ENCODE measurements at places on chromosomes 2 and 18.

DNA sequence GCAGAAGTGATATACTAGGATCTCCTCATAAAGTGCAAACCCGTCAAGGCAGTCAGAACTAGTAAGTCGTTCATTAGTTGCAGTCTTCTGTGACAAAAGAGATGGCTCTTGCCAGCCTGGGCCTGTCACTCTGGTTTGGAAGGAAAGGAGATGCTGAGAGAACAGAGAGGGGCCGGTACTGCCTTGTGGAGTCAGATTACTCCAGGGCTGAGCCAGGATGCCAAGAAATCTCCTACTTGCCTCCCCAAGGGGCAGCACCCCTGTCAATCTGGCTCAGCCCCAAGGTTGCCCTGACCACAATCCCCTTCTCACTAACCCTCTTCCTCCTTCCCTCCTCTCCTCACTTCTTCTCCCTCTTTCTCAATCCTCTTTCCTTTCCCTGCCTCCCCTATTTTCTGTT is 62.9 kb upstream of the ASPRV1 start:
- peak; percentile 38 for DNase-seq

DNA sequence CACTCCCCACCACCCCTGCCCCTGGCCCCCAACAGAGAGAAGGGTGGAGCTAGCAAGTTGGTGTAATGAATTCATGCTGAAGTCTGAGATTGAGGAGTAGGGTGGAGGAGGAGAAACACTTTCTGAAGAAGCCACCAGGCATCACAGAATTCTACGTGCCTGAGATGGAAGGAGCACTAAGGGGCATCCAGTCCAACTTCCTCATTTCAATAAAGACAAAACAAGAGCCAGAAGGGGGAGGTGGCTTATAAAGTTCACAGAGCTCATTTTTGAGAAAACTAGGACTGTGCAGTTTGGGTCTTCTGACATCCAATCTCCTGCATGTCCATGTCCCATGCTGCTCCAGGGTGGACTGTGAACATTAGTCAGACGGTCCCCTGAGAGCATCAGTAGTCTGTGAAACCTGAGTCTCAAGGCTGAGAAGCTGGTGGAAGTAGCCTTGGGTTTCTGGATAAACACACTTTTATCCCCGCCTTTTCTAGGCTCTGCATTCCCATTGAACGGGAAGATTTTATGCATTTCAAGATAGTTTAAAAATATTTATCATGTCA is 77.7 kb downstream of the TRIM43 start:
- DNase-seq: peak; percentile 60

- DNase-seq: no peak
Observed at GRCh38 chr2:120968307-120969015, 232.8 kb downstream of the GLI2 start.

- no peak for DNase-seq
Observed at GRCh38 chr2:101476605-101477208, 1.8 kb upstream of the RFX8 start.

- no peak for DNase-seq
Observed at GRCh38 chr2:106129150-106129549, 65.0 kb downstream of the UXS1 start.

GRCh38 chr2:1837458-1837857 is 93.1 kb upstream of the PXDN start:
- DNase-seq: no peak

GRCh38 chr2:203407496-203407895 is 79.3 kb downstream of the ABI2 start:
- no peak for DNase-seq

DNA sequence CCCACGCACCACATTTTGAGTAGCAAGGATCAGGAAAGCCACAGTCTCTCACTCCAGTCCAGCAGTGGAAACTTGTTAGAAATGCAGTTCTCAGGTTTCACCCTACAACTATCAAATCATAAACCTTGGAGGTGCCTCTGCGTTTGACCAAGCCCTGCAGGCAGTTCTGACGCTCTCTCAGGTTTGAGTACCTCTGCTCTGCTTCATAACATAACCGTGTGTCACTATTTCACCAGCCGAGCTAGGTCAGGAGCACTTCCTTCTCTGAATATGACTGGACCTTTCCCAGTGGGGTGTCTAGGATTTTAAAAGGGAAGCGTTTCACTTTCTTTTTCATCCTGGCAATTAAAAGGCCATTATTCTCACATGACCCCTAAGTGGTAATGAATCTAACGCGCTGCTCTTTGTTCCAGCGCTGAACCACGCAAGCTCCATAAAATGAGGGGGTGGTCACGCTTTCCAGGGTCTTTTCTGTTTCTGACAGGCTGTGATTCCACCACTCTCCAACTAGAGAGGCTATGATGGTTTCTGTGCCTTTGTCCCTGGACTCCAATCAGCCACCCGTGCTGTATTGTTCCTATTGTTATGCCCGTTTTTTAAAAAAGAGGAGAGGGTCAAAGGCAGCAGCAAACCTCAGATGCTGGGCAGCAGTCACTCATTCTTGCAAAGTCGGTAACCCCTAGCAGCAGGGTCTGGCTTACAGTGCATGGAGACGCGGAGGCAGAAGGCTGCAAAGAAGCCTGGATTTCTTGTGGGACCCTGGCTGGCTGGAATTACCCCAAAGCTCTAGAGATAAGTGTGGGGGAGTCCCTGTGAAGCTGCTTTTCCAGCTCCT is 75.2 kb upstream of the CTNNA2 start:
- DNase-seq: no peak

DNA sequence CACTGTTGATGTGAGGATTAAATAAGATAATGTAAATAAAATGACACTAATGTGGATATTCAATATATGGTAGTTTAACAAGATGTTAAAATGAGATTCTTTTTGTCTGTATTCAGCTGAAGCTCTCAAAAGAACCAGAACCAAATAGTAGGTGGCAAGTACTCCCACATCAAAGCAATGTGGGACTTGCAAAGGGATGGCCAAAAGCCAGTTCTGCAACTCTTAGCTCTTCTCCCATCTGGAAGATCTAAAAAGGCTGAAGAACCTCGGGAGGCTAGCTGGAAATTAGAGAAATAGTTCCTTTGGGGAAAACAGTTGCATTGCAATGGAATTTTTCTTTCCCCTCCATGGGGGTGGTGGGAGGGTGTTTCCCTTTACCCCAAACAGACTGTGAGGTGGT is 48.7 kb downstream of the FBXO48 start:
- DNase-seq: no peak

DNA sequence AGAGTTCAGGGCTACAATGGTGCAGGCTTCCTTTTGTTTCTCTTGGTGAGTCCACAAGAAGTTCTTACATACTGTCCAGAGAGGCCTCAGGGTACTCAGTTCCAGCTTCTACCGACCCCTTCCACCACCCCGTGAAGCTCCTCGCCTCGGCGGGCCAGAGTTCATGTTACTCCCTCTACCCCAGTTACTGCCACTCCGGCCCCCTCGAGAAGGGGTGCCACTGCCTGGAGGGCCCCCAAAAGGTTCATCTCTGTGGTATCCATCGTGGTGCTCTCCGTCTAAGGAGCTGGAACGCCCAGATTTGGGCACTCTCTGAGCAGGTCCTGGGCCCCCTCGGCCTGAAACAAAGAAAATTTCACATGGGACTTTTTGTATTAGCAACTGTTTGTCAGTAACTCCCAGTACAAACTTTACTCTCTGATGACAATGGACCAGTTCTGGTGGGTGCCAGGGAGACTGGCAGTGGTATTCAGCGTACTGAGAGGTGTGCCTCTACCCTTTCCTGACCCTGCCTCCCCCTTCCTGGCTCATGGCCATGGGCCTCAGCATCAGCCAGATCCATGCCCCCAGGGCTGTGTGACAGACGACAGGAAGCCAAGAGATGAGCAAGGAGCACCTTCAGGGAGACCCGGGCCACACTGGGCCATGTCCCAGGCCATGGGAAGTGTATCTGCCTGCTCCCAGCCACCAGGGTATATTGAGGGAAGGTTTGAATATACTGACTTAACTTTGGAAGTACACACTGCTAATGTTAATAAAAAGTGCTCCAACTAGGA is 5.1 kb downstream of the SFT2D3 start:
- DNase-seq: no peak

DNA sequence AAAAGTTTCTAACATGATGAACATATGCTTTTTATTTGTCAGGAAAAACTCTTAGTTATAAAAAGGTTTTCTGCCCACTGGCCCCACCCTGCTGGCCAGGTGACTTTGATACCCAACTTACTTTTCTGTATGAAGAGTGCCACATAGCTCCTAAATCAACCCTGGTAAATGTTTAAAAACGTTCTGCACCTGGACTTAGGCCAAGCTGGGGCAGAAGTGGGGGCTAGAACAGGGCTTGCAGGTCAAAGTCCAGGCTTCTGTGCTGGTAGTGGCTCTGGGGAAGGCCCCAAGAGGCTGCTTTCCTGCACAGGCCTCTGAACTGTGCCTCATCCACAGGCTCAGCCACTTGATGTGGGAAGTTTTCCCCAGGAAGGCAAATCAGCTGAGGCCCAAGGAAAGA is 171.7 kb downstream of the ANKRD30B start:
- DNase-seq: no peak

DNA sequence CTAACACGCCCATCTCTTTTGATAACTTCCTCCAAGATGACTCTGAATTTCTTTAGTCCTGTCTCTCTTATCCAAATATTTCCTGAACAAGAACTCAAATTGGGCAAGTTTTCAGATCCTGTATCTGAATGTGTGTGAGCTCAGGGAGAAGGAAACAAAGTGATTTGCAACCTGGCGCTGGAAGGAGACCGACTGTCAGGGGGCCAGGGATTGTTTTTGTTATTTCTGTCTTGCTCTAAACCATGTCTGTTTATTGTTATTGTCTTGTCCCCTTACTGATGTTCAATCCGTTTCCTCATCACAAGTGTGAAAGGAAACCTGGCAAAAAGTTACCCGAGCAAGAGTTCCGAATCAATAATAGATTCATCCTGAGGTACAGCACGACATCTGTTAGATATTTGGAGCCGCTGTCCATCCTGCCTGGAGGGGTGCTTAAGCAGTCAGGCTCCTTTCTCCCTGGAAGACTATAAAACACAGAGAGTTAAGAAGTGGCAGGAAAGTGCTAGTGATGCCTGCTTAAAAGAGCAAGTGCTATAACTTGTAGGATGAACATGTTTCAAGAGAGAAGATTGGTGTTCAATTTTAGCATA is 132.5 kb upstream of the OSR1 start:
- DNase-seq: no peak

GRCh38 chr2:43634604-43635306 is 2.3 kb upstream of the PLEKHH2 start:
- DNase-seq: no peak

- DNase-seq: no peak
Observed at GRCh38 chr18:4639628-4640310, 184.7 kb upstream of the DLGAP1 start.

- DNase-seq: no peak
Observed at GRCh38 chr2:9318461-9319337, 104.6 kb downstream of the ITGB1BP1 start.

DNA sequence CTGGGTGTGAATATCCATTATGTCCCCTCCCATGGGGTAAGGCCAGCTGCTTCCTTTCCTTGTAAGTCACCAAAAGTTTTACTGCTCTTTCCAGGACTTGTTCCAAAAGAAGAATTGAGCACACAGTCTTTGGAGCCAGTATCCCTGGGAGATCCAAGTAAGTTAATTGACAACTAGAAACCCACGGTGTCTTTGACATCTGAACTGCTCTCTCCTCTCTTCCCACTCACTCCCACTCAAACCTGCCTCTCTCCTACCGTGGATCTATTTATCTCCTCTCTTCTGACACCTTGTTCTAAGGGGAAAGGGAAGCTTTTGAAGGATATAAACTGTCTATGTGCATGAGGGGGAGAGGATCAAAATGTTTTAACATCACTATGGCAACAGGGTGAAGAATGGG is 86.7 kb downstream of the VIT start:
- no peak for DNase-seq

GRCh38 chr18:64220941-64221340 is 72.1 kb upstream of the LINC00305 start:
- DNase-seq: no peak

- DNase-seq: no peak
Observed at GRCh38 chr2:23494286-23494685, 109.3 kb downstream of the KLHL29 start.

DNA sequence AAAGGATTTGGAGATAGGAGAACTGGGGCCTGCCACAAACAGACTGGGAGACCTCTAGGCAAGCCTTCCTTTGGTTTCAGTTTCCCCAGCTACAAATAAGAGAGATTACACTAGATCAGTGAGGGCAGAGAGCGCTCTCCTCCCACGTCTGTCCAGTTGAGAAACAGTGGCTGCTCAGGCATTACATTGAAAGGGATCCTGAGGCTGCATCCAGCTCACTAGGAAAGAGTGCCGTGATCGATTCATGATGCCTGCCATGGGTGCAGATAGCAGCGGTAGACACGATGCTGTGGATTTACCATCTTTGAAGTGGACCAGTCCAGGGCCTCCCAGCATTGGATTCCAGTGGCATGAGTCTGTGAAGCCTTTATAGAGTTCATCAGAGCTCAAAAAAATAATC is 62.6 kb downstream of the EN1 start:
- DNase-seq: no peak

DNA sequence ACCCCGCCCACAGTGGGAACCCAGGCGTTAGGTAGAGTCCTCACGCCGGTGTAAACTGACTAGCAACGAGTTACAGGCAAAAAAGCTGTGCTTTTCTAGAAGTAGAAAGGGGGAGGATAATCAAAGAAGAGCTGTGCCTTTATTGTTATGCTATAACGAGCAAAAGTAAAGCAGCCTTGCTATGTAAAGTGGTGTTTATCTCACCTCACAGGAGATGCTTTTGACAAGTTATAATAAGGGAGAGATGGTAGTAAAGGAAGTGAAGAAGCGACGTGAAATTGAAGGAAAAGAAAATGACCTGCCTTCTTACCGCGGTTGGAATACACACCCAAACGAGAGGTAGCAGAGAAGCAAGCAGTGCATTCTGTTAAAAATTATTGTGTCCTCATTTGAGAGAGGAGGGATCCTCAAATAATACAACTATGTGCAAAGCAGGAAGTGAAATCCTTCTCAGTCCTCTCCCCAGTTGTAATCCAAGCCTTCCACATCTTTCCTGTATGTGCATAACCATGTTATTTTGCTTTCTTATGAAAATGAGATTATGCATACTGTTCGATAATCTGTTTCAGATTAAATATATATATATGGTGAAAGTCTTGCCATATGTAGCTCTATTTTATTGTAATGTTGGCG is 962 bp downstream of the TANK start:
- DNase-seq: peak; percentile 83

- DNase-seq: no peak
Observed at GRCh38 chr2:2688254-2688653, 357.2 kb upstream of the MYT1L start.

- DNase-seq: no peak
Observed at GRCh38 chr2:17713291-17713690, 40.3 kb downstream of the SMC6 start.

DNA sequence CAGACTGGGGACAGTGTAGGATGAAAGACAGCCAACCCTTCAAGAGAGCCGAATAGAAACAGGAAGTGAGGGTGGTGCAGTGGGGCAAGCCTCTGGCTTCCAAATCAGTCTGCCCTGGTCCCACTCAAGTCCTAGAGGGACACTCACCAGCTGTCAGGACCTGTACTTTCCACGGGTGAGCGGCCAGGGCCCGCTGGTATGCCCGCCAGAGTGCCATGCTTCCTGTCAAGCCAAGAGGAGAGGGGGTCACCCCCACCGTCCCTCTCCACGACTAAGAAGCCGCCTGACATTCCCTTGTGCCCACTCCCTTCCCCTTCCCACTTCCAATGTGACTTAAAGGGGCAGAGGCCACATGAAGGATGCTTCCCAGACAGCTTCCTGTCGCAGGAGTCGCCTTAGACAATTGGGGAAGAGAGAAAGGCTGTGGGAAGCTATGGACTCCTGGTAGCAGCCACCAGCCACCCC is 564 bp downstream of the MPV17 start:
- peak; percentile 54 for DNase-seq

GRCh38 chr18:74512321-74513053 is 16.3 kb downstream of the CNDP2 start:
- DNase-seq: no peak

GRCh38 chr18:39558658-39559057 is 1993.1 kb upstream of the CELF4 start:
- DNase-seq: no peak
